Effector CD4-positive, alpha-beta T cell (primary cell): ENCODE measurements at places on chromosomes 7 and 10.

GRCh38 chr7:76403780-76404494 is 5.6 kb downstream of the SSC4D start:
- no peak for DNase-seq

DNA sequence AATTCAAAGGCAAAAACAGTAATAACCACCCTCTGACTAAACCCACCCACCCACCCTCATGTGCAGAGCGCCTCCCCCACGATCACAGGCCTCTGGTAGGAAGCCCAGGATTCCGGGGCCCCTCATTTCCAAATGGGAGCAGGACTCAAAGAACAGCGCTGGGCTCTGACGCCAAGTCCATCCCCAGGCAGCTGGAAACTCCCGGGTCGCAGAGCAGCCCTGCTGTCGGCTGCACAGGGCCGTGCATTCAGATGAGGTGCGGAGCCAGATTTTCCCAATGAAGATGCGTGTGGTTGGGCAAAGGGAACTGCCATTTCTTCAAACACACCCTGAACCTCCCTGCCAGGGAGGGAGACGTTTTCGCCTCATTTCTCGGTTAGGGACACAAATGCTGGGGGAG is 152.3 kb downstream of the MAD1L1 start:
- DNase-seq, result no peak

GRCh38 chr7:140062118-140062527 is 628 bp downstream of the PARP12 start:
- DNase-seq, result peak; percentile 42

- no peak for DNase-seq
These were observed 2.5 kb downstream of the HOXA13 start for GRCh38 chr7:27197137-27198042.

GRCh38 chr10:102083541-102083940 is 18.4 kb downstream of the HPS6 start:
- no peak for DNase-seq

DNA sequence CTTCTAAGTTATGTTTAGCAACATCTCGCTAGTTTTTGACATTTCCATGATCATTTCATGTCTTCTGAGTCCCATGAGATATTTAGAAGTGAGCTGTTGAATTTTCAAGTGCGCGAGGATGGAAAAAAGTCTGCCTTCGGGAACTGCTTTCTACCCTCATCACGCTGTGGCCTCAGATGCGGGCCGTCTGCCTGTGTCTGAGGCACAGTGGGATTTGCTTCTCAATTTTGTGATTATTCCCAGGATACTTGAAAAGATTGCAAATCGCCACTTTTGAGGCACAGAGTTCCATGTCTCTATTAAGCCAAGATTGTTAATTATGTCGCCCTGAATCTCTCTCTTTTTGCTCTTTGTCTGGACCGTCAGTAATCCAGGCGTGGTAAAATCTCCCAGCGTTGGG is 30.8 kb upstream of the NKX6-2 start:
- no peak for DNase-seq
